Foreskin fibroblast (primary cell): ENCODE measurements at places on chromosomes 6 and 20.

DNA sequence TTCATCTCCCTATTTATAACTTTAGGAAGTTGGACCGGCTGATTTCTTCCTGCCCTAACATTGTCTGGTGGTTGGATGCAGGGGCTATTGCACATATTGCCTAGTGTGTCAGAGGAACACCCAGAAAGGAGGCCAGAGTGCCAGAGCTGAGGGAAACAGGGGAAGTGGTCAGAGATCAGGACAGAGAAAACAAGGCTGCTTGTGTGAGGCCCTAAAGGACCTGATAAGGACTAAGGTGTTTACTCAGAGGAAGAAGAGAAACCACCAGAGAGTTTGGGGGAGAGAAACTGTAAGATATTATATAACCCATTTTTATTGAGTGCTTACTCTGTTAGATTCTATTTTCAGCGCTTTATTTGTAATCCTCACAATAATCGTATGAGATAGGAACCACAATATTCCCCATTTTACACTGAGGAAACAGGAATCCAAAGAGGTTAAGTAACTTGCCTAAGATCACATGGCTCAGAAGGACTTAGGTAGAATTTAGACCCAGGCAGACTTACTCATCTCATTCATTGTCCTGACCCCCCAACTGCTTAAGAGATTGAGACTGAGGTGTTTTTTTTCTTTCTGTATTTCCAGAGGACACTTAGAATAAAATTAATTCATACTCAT is 54.0 kb upstream of the REV3L start:
- no peak for DNase-seq

- no peak for DNase-seq
Observed at GRCh38 chr6:168347615-168348014, 28.0 kb upstream of the DACT2 start.

DNA sequence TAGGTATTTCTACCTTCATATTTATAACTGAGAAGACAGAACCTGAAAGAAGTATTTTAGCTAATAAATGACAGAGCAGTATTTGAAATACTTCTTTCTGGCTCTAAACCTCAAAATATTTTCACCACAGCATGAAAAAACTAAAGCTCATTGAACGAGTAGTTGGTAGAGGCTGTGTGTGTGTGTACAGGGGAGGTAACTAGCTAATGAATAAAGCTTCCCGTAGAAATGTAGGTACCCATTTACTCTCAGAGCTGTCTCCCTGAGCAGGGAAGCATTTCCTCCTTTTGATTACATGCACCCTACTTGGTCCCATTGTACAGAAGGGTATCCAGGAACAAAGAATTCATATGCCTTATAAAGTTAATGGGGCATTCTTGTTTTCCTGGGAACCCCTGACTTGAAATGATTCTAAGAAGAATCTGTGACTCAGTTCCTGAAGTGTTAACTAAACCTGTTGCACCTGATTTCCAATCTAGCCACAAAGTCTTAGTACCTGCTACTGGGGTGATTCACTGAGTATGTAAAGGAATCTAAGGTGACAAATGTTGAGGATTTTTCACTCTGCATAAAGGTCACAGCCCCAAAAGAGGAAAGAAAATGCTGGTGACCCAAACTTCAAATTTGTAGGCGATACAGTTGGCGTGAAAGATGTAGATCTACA is 12.5 kb downstream of the CRYBG1 start:
- DNase-seq = no peak

DNA sequence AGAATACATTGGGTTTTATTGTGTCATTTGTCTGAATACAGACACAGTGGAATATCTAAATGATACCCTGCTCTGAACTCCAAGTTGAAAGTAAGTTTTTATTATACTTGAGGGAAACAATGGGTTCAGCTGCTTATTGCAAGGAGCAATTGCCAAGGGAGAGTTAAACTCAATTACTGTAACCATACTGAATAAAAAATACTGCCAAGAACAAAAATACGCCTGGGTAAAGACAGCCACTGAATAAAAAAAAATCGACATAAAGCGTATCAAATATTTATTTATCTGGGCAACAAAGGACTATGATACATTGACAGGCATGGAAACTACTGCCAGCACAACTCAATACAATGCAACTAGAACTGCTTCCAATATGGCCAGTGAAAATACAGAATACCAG is 18.1 kb downstream of the TFAP2A start:
- no peak for DNase-seq

DNA sequence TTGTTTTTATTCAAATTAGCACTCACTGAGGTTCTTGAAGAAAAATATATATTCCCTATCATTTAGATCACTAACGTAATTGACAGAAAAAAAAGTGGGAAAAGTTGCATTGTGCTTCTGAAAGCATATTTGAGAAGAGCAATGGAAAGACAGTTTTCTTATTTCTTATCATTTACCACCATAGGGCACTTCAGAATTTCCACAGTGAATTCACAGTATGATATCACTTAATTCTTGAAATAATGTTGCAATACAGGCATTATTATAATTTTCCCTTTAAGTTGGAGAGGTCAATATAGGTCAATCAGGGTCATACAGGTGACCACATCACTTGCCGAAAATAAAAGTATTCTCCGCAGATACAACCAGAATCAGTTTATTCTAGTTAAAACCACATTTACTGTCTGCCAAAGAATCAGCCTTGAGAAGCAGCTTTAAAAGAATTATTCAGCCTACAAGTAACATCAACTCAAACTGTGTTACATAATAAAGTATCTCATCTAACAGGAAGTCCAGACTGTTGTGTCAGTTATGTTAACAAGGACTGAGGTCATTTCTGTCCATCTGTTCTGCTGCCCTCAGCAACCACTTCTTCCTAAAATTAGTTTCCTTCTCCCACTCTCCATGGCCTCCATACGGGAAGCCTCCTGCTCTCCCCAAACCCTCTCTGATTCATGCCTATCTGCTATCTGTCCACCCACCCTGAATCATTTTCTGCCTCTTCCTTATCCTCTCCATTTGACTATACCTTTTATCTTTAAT is 121.2 kb downstream of the SIM1 start:
- DNase-seq = peak; percentile 64

GRCh38 chr20:51497542-51498467 is 44.7 kb downstream of the NFATC2 start:
- no peak for DNase-seq

DNA sequence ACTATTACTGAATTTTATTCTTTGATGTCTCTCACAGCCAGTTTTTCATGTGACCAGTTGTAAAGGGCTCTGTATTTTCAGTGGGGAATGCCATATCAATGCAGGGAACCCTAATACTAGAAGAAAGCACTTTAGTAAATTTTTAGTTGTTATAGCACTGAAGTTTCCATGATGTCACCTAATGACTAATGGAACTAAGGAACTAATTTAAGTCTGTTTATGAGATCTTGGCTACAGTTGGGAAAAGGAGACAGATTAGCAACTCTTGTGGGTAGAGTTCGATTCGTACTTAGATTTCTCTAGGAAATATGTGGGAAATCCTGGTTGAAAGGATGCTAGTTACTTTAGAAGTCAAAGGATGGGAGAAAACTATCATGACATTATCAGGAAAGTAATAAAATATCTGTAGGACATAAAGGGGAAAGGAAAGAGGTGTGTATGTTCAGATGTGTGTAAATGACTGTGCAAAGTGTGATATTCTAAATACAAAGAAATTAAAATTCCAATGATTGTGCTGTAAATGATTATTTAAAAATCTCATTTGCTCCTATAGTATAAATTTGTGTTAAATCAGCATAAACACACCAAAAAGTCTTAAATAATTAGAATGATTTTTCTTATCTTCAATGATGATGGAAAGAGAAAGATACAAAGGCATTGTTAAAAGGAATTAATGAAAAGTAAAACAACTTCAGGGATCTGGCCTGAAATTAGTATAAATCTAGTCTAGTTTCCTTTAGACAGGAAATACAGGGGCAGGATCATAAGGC is 103.4 kb downstream of the LRRC1 start:
- peak; percentile 20 for DNase-seq

DNA sequence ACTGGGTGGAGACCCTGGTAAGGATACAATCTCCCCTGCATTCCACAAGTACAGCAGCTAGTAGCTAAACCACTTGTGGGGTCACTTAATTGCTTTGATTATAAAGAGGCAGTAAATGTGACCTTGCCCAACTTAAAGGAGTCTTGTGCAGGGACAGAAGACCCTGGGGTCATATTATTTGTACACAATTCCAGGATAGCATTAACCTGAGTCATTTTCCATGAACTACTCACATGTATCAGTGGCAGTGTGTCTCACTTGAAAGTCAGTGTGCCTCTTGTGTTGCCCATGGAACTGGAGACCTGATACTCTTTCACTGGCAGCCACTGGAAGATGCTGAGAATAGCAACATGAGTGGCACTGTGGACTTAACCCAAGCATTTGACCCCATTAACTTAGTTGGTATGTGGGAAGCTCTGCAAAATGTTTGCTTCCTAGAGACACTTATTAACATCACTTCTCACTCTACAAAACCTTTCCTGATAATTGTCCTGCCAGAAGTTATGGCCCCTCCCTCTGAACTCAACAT is 28.9 kb downstream of the CLIC5 start:
- no peak for DNase-seq

DNA sequence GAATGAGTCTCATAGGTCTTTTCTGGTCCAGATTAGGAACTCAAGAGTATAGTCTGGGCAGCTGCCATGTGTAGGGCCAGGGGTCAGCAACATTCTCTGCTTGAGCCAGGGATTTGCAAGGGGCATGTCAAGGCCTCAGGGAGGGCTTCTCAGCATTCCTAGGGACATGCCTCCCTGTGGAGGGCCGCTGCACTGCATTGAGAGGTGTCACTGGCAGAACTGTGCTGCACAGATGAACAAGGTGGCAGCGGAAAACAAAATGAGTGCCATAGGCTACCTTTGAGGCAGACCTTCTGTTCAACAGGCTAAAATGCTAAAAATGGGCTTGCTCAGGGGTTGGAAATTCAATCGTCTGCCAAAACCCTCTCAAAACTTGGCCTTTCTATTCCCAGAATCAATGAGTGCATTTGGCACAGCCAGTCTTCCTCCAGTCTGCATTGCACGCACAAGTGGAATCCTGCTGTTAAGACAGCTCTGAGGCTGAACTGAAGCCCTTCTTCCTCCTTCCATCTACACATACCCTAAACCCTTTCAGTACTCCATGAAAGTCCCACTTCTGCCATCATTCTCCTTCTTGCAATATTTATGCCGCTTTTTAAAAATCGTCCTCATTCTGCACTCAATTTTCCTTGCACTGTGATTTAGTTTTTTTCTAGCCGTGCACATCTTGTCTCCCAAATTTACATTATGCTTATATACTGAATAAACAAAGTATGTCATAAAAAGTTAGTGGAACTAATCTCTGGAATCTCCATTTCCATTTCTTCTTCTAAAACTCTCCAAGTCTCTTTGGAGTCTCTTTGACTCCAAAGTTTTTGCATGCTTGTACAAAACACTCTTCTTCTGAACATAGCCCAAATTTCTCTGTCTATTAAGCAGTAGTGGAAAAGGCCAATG is 51.7 kb downstream of the SLC26A8 start:
- peak; percentile 15 for DNase-seq

- no peak for DNase-seq
Observed at GRCh38 chr6:35080821-35081425, 60.2 kb downstream of the TCP11 start.

- DNase-seq = no peak
Observed at GRCh38 chr20:51513545-51513944, 29.0 kb downstream of the NFATC2 start.

DNA sequence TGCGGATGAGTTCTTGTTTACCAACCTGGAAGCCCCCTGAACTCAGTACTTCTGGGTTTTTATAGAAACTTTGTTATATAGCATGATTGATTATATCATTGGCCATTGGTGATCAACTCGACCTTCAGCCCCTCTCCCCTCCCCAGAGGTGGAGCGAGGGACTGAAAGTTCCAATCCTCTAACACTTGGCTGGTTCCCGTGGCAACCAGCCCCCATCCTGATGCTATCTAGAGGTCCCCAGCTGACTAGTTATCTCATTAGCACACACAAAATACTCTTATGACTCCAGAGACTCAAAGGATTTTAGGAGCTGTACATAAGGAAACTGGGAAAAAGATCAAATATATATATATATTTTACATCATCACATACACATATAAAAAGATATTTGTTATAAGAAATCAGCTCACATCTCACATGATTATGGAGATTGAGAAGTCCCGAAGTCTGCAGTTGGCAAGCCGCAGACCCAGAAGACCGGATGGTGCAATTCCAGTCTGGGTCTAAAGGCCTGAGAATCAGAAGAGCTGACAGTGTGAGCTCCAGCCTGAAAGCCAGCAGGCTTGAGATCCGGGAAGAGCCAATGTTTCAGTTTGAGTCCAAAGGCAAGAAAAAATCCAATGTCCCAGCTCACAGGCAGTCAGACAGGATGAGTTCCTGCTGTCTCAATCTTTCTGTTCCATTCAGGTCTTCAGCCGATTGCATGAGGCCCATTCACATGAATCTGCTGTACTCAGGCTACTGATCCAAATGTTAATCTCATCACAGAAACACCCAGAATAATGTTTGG is 179.3 kb upstream of the DTNBP1 start:
- DNase-seq = no peak

- DNase-seq = peak; percentile 69
Observed at GRCh38 chr6:112640891-112641290, 293.8 kb downstream of the RFPL4B start.

DNA sequence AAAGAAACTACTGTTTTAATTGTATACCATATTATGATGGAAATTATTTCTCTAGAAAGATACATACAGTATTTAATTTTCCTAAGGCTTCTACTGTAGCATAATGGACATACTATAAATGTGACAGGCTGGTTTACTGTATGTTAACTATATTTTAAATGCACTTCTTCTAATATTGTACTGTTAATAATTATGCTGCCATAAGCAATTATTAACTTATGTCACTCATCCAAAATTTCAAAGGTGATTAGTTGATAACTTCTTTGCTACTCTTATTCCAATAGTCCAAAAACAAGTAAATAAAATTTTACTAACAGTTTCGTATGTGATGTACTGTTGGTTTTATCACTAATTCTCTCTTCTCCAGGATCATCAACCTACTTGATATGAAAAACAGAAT is 28.1 kb downstream of the HIVEP2 start:
- DNase-seq = no peak

GRCh38 chr6:75747152-75747992 is 1.7 kb upstream of the MYO6 start:
- no peak for DNase-seq

- DNase-seq = no peak
Observed at GRCh38 chr6:155881826-155882526, 426.3 kb upstream of the NOX3 start.

- DNase-seq = peak; percentile 88
Observed at GRCh38 chr6:26594730-26595632, 1.8 kb upstream of the ABT1 start.

- peak; percentile 87 for DNase-seq
Observed at GRCh38 chr6:28981833-28982475, 23.2 kb downstream of the ZNF311 start.

- no peak for DNase-seq
Observed at GRCh38 chr6:167936051-167936450, 61.4 kb upstream of the KIF25 start.
